ENCODE measurements at places on chromosomes 4 and X. TPM values are rescaled to one million over a fixed set of nuclear protein-coding genes. Genes with fewer than 3 reads are reported as not detected.

RHOXF2B gene
- total RNA-seq: not detected

CTSO gene
- 15.9 TPM for total RNA-seq

TCEAL6 gene
- total RNA-seq: not detected

VEGFD gene
- 0.93 TPM for total RNA-seq

NWD2 gene
- total RNA-seq: not detected

SPON2 gene
- 27.4 TPM for total RNA-seq

SH3TC1 gene
- total RNA-seq: 17.1 TPM

ADH1C gene
- total RNA-seq: 2.0 TPM

ARHGAP36 gene
- total RNA-seq: 0.12 TPM

CSAG3 gene
- not detected for total RNA-seq

SHROOM4 gene
- total RNA-seq: 12.9 TPM

SHROOM2 gene
- total RNA-seq: 2.7 TPM

WAS gene
- 3.0 TPM for total RNA-seq

UGT8 gene
- 0.33 TPM for total RNA-seq

GRCh38 chrX:20028588-20028987 is 37.7 kb upstream of the BCLAF3 start:
- DNase-seq: no peak

DNA sequence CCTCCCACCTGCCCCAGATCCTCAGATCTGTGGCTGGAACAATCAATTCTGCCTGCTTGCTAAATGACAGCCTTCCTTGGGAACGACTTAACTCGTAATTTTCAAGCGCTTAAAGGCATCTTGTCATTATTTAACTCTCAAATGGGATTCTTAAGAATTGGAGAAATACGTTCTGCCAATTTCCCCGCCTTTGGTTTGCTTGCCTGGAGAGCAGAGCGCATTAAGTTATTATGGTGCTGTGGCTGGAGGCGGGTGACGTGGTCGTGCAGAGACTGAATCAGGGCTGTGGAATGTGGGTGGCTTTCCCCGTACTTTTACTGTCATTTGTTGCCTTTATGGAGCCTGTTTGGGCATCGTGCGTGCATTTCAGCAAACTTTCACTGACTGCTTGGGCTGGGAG is 78.9 kb upstream of the PSAPL1 start:
- no peak for DNase-seq

- no peak for DNase-seq
These were observed 331.5 kb downstream of the NKX6-1 start for GRCh38 chr4:84167564-84167963.

GRCh38 chrX:128599632-128600031 is 547.4 kb upstream of the ACTRT1 start:
- no peak for DNase-seq

GRCh38 chrX:150936556-150936955 is 38.1 kb upstream of the CD99L2 start:
- DNase-seq: no peak

DNA sequence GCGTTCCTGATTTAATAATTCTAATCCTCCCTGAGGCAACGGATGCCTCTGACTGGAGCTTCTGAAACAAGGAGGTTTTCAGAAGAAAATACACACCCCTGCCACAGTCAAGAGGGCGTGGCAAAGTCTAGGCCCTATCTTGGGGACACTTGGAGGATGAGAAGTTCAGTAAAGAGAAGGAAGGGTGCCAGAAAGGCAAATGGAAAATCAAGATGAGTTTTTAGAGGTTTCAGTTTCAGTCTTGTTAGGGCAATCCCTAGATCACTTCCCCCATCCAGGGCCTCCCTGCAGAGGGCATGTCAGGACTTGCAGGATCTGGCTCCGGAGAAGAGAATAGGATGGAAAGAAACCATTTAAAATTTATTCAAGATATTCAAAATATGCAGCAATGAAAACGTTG is 28.5 kb upstream of the FGF2 start:
- DNase-seq: peak; percentile 70

GRCh38 chr4:80134936-80135701 is 62.1 kb upstream of the ANTXR2 start:
- no peak for DNase-seq

GRCh38 chr4:26802790-26803189 is 57.9 kb upstream of the STIM2 start:
- DNase-seq: no peak

DNA sequence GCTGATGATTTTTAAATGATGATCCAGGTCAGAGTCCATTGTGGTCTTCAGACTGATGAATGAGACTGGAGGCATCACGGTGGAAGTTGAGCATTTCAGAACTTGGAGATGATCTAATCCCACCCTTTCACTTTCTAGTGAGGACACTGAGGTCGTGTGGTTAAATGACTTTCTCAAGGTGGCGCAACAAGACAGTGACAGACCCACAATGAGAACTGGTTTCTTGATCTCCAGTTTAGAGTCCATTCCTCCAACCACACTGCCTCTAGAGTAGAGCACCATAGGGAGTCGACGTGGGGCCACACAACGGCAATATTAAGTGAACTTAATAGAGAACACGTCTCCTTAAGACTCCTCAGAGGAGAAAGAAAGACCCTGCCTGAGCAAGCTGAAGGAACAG is 381.0 kb downstream of the UNC5C start:
- DNase-seq: no peak

- no peak for DNase-seq
These were observed 246.3 kb upstream of the TAPT1 start for GRCh38 chr4:16472537-16472936.

GRCh38 chr4:150176547-150176946 is 98.3 kb downstream of the DCLK2 start:
- DNase-seq: no peak

DNA sequence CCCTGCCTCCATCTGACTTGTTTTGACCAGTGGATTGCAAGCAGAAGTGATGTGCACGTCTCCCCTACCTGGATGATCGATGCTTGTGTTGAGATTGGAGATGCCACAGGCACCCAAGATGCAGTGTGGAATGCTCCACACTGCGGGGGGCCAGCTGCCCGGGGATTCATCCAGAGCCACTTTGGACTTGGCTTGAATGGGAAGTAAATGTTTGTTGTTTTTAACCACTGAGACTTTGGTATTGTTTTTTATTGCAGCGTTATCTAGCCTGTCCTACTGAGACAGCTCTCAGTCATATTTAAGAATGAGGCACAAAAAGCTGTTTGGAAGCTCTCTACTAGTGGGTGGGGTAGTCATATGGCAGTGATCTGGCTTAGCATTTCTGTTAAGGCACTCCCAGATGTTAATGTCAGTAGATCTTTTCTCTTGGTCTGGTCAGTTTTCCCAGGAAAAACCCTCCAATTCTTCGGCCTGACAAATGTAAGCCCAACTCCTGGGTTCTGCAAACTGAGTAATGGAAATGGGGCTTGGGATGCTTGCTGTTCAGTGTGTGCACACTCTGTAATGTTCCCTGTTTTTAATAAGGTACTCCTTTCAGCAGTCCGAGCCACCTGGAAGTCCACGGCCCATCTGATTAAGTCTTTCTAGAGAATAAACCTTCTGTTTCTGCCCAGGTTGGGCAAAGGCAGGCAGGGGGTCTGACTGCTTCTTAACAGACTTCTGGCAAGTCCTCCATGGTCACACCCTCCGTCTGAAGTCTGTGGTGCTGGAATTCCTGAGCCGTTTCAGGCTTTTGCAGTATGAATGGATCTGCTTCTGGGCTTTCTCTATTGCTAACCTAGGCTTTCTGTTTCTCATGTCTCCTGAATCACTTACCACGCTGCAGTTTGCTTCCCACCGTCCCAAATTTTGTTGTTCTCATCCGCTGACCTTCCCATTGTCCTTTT is 74.8 kb downstream of the WWC2 start:
- DNase-seq: no peak

DNA sequence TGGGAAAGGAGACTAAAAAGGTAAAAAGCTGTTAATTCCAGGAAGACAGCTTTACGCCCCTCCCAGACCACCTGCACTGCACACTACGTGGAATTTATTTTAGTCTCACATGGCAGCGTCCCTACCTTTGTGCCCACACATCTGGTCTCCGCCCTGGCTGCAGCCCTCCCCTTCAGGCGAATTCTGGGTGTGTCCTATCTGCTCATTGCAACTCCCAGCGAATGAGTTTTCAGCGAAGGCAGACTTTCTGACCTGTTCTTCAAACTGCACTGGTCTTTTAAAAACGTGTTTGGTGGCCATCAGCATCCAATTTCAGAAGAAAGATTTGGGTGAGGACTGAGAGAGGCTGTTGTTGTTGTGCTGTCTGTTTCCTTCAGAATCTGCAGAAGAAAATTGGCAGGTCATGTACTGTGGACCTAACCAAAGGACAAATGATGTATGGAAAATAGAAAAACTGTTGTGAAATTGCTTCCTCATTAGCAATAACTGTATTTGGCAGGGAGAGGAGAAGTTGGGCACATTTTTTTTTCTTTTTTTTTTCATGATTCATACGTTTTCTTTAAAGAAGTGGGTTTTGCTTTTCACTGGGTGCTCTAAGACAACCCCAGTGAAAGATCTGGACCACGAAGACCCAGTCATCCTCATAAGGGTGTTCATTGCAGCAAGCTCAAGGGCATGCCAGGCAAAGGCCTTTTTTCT is 4.2 kb downstream of the TLR8 start:
- DNase-seq: no peak

GRCh38 chr4:38609614-38610013 is 54.4 kb upstream of the KLF3 start:
- DNase-seq: no peak

GRCh38 chr4:137707626-137708025 is 175.3 kb upstream of the PCDH18 start:
- no peak for DNase-seq

GRCh38 chrX:107567370-107567769 is 60.9 kb upstream of the PRPS1 start:
- DNase-seq: no peak

- DNase-seq: no peak
These were observed 71.0 kb upstream of the BMP2K start for GRCh38 chr4:78704981-78705683.

DNA sequence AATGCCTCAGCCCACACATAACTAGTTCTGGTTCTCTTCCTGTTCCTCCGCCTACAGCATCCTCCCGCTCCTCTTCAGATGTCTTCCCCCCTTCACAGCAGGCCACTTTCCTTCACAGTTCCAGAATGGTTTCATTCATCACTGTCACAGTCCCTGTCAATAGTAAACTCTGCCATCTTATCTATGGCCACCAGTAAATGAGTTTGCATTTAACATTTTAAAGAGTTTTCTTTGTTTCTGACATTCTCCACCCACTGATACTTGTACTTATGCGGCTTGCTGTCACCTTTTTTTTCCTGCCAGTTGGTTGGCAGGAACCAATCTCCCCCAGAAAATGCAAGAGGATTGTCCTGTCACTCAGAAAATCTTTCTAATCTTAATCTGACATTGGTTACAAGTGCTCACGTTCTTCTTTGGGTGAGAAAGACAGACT is 114.1 kb downstream of the GLUD2 start:
- no peak for DNase-seq

DNA sequence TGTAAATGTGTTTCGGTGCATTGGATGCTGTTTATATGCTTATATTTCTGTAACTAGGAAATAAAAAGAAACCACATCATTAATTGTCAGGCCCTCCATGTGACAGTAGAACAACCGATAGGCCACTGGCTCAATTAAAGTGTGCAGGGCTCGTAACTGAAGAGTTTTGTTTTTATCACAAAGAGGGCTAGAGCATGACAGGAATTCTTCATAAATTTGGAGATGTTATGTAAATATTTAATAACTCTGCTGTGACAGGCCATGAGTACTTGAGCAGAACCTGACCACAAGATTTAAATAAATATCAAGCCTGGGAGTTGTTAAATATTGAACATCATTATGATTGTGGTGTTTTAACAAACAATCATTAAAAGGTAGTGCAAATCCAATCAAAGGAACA is 55.9 kb downstream of the MID1 start:
- no peak for DNase-seq

- DNase-seq: no peak
These were observed 63.7 kb downstream of the COL25A1 start for GRCh38 chr4:109238746-109239145.

GRCh38 chrX:38220415-38221390 is at the start of gene SRPX:
SRPX (minus strand) TSS chrX:38220871; CDS start chrX:38220792, 79 bp downstream.
- peak; percentile 84 for DNase-seq

DNA sequence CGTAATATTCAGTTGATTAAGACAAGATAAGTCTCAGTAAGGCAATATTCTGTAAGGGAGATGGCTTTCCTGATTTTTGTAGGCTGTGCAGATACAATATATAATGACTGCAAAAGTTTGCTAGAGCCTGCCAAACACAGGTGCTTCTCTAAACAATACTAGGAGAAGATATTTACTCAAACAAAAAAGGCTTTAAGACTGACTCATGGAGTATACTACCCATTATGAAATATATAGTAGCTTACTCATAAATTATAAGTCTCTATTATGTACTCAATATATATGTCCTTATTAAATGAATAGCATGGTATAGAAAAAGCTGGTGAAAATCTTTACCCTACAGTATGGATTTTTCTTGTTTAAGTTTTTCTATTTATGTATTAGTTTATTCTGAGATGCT is 93.2 kb upstream of the IL15 start:
- DNase-seq: no peak

DNA sequence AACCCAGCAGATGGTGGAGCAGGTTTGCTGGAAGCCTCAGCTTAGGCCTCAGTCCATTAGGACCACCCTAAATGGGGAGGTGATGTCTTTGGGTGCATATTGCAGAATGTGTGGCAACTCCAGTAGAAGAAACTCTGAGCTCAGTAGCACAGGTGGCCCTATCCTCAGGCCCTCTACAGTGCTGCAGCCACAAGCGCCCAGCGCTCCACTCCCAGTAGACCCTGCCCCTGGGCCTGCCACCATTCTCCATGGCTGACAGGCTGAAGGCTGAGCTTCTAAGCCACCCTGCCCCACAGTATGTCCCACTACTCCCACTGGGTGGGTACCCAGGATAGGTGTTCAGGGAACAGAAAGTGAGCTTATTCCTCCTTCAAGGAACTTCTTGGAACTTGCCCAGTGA is 162.8 kb upstream of the MAMLD1 start:
- DNase-seq: no peak
